ENCODE measurements at places on chromosomes 4 and X. TPM values are rescaled to one million over a fixed set of nuclear protein-coding genes. Genes with fewer than 3 reads are reported as not detected.
A peak's percentile ranks its signal among the peaks of the same experiment; 100 is the strongest.

TXLNG gene
- total RNA-seq: 12.3 TPM

MAGEE1 gene
- 4.3 TPM for total RNA-seq

GPR119 gene
- not detected for total RNA-seq

DNA sequence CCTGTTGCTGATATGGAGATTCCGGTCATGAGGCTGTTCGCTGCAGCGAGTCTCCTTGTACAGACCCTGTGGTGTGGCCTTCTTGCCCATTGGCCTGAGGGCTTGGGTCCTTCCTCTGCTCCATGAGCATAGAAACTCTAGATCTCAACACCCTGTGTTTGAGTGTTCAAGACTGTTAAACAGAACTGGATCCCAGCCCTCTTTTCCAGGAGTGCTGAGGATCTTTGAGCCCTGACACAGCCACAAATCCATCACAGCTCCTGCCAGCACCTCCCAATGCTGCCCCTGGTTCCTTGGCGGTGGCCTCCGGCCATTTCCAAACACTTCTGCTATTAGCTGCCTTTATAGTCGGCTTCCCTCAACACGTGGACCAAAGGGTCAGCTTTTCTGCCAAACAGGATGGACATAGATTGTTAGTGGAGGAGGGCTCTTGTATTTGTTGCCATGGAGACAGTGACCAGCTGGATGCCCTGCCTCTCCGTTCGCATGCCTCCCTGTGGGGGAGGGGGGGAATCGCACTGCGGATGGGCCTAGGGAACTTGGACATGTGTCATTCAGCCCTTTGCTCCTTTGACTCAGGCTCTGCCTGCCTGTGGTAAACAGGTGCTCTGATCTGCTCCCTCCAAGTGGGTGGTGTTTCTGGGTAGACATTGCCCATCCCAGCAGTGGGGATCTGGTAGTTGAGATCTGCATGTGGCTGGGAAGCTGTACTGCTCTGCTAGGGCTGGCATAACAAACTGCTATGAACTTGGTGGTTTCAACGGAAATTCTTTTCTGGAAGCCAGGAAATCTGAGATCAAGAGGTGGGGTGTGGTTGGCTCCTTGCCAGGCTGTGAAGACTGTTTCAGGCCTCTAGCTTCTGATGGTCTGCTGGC is 6.9 kb upstream of the WDR1 start:
- peaks cover 56% of the 10 kb centered on the region for H3K4me1 ChIP-seq
- no peaks in the 10 kb centered on the region for H3K36me3 ChIP-seq
- peak overlapping the region; percentile 91 for H3K27ac ChIP-seq
- no peak for DNase-seq
- H3K4me3 ChIP-seq: no peak overlapping the region

DNA sequence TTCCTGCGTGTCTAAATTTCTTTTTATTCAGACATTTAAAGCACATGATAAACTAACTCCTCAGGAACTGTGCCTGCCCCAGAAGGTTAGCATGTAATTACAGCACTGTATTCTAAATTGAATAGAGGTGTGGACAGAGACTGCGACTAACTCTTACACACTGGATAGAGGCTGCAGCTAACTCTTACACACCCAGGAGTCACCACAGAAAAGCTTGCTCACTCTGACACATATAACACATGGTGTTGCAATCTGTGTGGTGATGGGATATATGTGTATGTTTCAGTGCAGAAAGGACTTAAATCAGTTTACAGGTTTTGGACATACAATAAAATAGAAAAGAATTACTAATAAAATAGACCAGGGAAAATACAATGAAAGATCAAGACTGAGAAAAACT is 41.5 kb downstream of the SMAD1 start:
- H3K27ac ChIP-seq: no peak overlapping the region
- peaks cover 25% of the 10 kb centered on the region for H3K4me1 ChIP-seq
- no peaks in the 10 kb centered on the region for H3K36me3 ChIP-seq
- no peaks in the 10 kb centered on the region for H3K27me3 ChIP-seq
- H3K4me3 ChIP-seq: no peak overlapping the region

DNA sequence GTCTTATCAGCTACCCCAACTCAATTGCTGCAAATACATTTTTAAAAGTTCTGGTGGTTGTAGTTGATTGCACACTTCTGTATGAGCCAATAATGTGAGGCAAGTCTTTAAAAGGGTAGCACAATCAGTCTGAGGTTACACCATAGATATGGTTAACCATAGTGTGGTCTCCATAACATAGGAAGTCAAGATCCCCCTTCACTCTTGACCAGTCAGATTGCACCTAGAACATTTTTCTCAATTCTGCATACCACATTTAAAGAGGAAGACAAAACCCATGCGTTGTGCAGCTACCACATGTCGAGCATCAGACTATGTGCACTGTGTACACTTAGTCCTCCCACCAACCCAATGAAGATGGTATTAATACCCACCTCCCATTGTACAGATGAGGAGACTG is 26.5 kb upstream of the CYBB start:
- no peak for DNase-seq
- H3K4me3 ChIP-seq: no peak overlapping the region
- H3K27me3 ChIP-seq: no peaks in the 10 kb centered on the region
- H3K27ac ChIP-seq: no peak overlapping the region
- H3K36me3 ChIP-seq: no peaks in the 10 kb centered on the region
- no peaks in the 10 kb centered on the region for H3K4me1 ChIP-seq

DNA sequence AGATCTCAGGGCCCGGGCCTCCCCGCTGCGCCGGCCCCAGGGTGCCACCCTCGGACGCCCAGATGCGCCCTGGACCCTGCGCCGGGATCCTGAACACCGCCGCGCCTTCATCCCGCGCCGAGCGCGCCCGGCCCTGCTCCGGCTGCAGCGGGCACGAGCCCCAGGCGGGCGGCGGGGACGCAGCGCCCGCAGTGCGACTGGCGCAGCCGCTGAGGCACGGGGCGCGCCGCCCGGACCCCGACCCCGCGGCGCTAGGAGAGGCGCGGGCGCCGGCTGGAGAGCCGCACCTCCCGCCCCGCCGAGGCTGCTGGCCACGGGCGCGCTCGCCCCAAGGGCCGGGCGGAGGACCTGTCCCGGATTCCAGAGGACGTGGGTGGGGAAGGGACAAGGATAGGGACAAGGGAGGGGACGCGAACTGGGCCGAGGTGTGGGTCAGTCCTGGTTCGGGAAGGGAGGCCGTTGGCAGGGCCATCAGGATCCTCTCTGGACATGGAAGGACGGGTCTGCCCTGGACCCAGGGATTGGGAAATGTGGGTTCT is 1.1 kb downstream of the ZFYVE28 start:
- no peak overlapping the region for H3K27ac ChIP-seq
- no peaks in the 10 kb centered on the region for H3K36me3 ChIP-seq
- H3K4me3 ChIP-seq: peak overlapping the region; percentile 63
- DNase-seq: no peak
- H3K27me3 ChIP-seq: peaks cover 24% of the 10 kb centered on the region

SPATA4 gene
- 1.2 TPM for total RNA-seq

FGFR3 gene
- 25.5 TPM for total RNA-seq

GRCh38 chr4:106192131-106192530 is 123.9 kb downstream of the TBCK start:
- H3K4me1 ChIP-seq: no peaks in the 10 kb centered on the region
- no peak overlapping the region for H3K4me3 ChIP-seq
- H3K27ac ChIP-seq: no peak overlapping the region
- H3K36me3 ChIP-seq: no peaks in the 10 kb centered on the region
- H3K27me3 ChIP-seq: no peaks in the 10 kb centered on the region
- DNase-seq: no peak

- no peaks in the 10 kb centered on the region for H3K4me1 ChIP-seq
- DNase-seq: no peak
- H3K27me3 ChIP-seq: no peaks in the 10 kb centered on the region
Measured at GRCh38 chrX:46733226-46733625, 25.7 kb downstream of the SLC9A7 start.

- no peak for DNase-seq
- H3K27me3 ChIP-seq: no peaks in the 10 kb centered on the region
- H3K27ac ChIP-seq: no peak overlapping the region
- H3K4me1 ChIP-seq: no peaks in the 10 kb centered on the region
- H3K4me3 ChIP-seq: no peak overlapping the region
- no peaks in the 10 kb centered on the region for H3K36me3 ChIP-seq
Measured at GRCh38 chrX:124194901-124195300, 137.6 kb upstream of the TEX13D start.

PKD2 gene
- total RNA-seq: 92.6 TPM

MAGEA8 gene
- not detected for total RNA-seq

DNA sequence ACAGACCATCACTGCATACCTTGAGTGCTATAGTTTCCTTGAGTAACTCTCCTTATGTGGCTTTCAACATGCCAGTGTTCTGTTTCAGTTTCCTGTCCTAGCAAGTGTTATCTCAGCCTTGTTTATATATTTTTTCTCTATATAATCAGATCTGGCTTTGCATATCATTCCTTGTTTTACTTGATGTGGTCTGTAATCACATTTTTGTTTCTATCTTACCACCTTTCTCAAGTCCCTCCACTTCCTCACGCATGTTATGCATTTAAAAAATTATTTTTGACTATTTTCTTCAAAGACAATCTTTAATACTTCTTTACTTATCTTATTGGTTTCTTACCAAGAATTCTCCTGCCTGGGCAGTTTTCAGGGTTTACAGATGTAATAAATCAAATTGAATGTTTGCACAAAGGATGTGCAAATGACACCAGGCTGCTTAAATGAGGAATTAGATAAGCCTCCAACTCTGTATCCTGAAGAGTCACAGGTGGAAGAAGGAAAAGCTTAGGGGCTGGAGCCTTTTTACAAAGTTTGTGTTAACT is 351.2 kb downstream of the BMPR1B start:
- H3K4me3 ChIP-seq: no peak overlapping the region
- H3K4me1 ChIP-seq: no peaks in the 10 kb centered on the region
- no peaks in the 10 kb centered on the region for H3K27me3 ChIP-seq
- no peak for DNase-seq
- no peak overlapping the region for H3K27ac ChIP-seq

DNA sequence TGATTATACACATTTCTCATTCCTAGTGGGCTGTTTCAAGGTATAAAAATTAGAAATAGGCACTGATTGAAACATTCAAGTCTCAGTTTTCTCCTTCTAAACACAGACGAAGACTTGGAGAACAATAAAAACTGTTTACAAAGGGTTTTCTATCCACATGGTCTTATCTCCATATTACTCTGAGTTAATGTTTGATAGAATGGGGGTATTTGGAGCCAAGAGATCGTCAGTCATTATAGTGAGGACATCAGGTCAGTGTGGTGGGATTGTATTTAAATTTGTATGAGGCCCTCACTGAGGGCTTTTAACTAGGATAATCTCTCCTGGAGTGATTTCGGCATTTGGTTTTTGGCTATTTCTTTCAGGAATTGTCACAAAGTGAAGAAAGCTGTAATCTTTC is 16.4 kb upstream of the DYNLT3 start:
- DNase-seq: no peak
- no peaks in the 10 kb centered on the region for H3K36me3 ChIP-seq
- H3K4me1 ChIP-seq: no peaks in the 10 kb centered on the region
- no peak overlapping the region for H3K4me3 ChIP-seq
- no peak overlapping the region for H3K27ac ChIP-seq

ASB9 gene
- 2.6 TPM for total RNA-seq

DNA sequence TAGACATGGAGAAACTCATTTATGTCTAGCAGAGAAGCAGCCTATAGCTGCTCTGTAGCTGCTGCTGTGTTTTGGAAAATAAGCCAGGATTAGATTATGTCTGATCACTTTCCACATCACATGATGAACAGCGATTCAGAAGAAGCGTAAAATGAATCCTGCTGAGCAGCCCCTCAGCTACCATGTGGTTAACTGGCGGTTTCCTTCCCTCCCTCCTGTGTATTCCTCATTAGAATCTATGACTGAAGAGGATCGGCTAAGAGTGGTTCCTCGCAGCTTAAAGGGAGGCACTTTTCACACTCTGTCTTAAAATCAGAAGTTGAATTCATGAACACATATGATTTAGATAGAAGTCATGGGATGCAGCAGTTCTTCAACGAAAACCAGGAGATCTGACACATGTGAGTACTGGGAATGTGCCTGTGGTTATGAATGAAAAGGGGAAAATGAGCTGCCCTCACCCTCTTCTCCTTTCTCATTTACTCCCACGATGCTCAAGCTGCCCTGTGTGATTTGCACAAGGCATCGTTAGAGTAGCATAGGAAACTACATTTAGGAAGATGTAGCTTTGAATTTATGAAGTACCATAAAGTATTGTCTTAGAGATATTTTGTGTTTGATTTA is at the start of gene PPEF1:
PPEF1 (plus strand) TSS at position 220 of the 624 bp plus-strand sequence; CDS start at position 356, 136 bp downstream.
- no peak within 1 kb of the TSS for H3K4me3 ChIP-seq
- DNase-seq: peak; percentile 3
- H3K36me3 ChIP-seq: no peaks in the 10 kb centered on the region
- H3K4me1 ChIP-seq: no peaks in the 10 kb centered on the region

GRCh38 chr4:82921795-82922194 is 21.3 kb downstream of the THAP9 start:
- H3K36me3 ChIP-seq: no peaks in the 10 kb centered on the region
- H3K4me3 ChIP-seq: no peak overlapping the region
- no peak overlapping the region for H3K27ac ChIP-seq

DNA sequence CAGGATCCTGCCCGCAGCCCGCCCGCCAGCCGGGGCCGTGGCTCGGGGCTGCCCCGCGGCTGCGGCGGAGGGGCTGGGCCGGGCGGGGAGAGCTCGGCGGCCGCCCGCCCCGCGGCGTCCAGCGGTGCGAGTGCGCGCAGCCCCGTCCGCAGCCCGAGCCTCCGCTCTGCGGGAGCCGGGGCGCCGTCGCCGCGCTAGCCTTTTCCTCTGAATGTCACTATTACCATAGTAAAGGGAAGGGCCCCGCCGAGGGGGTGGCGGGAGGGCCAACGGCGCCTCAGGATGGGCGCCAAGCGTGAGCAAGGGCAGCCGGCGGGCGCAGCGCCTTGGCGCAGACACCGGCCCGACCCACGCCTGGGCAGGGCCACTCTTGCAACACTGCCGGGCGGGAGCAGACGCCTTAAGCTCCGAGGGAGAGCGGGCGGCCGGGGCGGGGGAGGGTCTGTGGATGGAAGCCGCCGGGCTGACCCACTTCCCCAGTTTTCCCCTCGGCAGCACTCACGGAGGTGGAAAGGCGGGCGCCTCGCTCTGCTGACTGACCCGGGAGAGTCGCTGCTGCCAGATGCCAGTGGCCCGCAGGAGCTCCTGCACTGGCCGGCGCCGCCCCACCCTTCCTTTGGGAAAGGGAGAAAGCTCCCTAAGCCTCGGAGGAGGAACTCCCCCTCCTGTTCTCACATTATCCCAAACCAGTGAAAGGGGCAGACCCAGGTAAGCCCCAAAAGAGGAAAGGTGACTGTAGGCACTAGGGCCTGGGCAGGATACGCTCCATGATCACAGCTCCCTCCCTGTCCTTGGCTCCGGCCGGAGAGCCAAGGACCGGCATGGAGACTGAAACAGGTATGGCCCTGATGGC is 329.4 kb downstream of the HNRNPD start:
- no peaks in the 10 kb centered on the region for H3K27me3 ChIP-seq
- DNase-seq: peak; percentile 91
- peak overlapping the region; percentile 60 for H3K4me3 ChIP-seq
- no peak overlapping the region for H3K27ac ChIP-seq

GRCh38 chrX:133495464-133496391 is 80.4 kb upstream of the GPC4 start:
- no peaks in the 10 kb centered on the region for H3K36me3 ChIP-seq
- H3K27ac ChIP-seq: peak overlapping the region; percentile 50
- H3K4me1 ChIP-seq: no peaks in the 10 kb centered on the region

WDR19 gene
- 42.5 TPM for total RNA-seq

Measured in kidney (tissue), 22 donors.